ENCODE measurements at places on chromosomes 1 and 21. TPM values are rescaled to one million over a fixed set of nuclear protein-coding genes. Genes with fewer than 3 reads are reported as not detected.

DNA sequence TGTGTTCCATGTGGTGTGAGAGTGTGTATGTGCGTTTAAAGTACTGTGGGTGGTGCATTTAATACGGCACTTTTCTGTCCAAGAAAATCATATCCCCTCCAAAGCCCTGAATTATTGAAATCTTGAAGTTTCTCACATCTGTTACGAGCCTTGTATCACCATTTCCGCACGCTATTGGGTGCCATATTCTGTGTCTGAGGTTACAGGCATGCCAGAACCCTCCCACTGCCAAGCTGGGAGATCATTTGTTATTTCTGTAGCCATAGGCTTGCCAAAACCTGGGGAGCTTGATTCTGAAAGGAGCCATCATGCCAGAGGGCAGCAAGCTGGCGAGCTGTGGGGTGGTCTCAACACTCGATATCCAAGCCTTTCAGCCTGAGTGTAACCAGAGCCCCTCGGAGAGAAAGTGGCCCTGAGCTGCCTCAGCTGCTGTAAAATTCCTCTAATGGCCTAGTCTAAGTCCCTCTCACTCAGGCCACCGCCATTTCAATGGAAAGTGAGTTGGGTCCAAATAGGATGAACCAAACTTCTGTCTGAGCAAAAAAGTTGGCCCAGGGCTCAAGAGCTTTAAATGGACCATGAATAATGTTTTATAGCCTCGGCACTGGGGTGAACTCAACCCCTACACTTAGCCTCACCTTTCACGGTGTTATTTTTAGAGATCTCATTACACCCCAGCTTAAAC lies 298.4 kb upstream of the DUSP10 start:
- no peak for DNase-seq

DNA sequence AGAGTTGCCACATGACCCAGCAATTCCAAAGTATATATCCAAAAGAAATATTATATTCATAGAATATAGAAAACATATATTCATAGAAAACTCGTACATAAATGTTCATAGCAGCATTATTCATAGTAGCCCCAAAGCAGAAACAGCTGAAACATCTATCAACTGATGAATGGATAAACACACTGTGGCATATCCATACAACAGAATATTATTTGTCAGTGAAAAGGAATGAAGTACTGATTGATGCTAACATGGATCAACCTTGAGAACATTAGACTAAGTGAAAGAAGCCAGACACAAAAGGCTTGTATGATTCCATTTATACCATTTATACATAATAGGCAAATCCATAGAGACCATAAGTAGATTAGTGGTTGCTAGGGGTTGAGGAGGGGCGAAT lies 21.7 kb upstream of the MACF1 start:
- DNase-seq, result no peak

DNA sequence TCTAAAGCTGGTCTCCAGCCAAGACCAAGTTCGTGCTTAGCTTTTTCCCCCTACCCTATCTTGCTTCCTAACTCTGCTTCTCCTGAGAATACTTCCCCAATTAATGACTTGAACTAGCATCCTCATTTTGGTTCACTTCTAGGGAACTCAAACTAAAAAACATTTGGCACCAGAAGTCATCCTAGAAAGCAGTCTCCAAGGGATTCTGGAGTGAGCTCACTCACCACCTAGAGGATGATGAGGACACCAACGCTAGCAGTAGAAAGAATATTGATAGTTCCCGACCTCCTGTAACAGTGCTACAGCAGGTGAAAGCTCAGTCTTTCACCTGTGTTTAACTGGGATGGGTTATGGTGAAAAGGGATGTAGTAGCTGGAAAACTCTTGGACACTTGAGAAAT lies 4.7 kb upstream of the PSMB2 start:
- DNase-seq, result no peak

- DNase-seq, result no peak
These were observed 1.6 kb downstream of the OR2AK2 start for GRCh38 chr1:247966532-247967204.

DNA sequence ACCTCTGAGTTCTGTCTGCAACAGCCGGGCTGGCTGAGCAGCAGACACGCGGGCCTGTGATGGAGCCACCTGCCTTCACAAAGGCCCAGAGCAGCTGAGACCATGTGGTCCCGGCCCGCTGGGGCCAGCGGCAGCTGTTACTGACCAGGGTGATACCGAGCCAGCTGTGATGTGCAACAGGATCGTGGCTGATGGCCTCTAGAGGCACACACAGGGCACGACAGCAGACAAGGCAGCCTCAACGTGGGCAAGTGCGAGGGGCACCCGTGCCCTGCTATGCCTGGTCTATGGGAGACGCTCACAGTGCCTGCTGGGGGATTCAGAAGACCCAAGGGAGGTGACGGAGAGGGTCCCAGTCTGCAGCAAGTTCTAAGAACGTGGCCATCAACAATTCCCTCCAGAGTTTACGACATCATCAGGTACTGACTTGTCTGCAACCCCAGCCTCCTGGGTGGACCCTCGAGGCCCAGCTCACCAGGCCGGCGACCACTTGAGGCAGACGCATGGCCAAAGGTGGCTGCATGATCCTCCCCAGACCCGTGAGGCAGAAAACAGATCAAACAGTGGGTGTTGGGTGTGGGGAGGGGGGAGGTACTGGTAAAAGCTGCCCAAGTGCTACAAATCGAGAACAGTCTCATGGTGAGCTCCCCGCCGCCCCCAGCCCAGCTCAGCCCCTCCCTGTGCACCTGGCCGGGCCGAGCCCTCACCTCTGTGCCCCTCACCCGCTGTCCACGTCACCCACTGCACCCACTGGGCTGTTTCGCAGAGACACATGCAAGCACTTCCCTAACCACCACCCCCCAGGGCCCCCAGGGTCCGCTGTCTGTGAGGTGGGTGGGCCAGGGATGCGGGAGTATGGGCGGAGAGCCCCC lies 6.0 kb downstream of the POFUT2 start:
- no peak for DNase-seq

DNA sequence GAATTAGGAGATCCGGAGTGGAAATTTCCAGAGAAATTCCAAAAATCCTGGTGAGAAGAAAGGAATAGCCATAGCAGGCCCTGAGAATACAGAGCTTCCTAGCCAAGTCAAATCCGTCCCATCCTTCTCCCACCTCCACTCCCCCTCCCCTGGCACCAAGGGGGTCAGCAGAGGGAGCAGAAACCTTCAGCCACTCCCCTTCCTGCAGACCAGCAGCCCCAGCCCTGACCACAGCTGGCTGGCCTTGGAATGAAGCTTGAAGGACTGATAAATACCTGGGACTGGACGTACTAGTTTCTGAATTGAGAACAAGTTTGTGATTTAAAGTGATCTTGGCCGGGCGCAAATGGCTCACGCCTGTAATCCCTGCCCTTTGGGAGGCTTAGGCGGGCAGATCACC lies 13.8 kb upstream of the RIPPLY3 start:
- DNase-seq, result no peak

DNA sequence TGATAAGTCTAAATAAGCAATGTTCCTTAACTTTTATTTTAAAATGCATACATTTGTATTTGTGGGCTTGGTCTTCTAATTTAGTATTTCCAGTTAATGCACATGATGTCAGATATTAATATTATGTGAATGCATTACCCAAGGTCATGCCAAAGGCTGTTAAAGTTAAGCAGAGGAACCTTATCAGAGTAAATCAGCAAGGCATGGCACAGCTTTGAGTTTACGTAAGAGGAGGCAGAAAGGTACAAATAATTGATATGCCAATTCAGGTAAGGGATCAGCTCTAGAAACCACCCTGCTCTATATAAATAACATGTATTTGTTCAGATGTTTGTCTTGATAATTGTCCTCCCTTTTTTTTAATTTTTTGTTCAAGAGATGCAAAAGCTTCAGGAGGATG lies 64.5 kb upstream of the CHRM3 start:
- DNase-seq, result no peak

GRCh38 chr1:201885531-201886075 lies 3.1 kb upstream of the SHISA4 start:
- DNase-seq, result no peak

- no peak for DNase-seq
These were observed 126.9 kb downstream of the TBX15 start for GRCh38 chr1:118861216-118861615.

DNA sequence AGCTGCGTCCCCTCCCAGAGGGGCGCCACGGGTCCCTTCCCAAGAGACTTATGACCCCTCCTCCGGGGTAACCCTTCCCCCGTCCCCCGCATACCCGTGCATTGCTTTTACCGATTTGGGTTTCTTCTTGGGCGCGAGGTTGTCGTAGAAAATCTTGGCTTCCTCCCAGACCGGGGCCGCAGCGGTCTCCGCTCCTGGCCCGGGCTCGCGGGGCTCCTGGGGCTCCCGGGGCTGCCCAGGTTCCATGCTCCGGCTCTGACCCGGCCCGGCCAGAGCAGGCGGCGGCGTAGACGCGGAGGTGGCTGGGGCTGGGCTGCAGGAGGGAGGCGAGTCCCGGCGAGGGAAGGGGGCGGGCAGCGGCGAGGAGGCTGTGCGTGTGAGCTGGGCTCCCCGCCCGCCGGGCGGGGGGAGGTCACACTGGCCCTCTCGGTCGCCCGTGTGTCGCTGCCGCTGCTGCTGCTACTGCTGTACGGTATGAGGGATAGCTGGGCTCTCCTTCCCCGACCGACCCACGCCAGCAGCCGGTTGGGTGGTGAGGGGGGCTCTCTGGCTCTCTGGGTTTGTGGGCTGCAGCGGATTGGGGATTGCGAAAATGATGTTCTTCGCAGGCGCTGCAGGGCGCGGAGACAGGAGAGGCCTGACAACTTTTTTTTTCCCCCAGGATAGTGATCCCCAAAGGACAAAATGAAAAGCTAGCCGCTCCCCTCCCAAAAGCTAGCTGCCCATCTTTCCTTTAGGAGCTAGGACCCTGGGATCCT lies at the start of gene NT5C1A:
Gene NT5C1A, minus strand, starts transcription at position 315 of the 758 bp plus-strand sequence. Its CDS starts 69 bp downstream, at position 246.
- peak; percentile 46 for DNase-seq

- peak; percentile 32 for DNase-seq
These were observed 54.9 kb upstream of the WLS start for GRCh38 chr1:68287241-68287640.

GRCh38 chr1:18340158-18340764 lies 140.5 kb upstream of the KLHDC7A start:
- DNase-seq, result no peak

- peak; percentile 45 for DNase-seq
These were observed 18.7 kb upstream of the GOLT1A start for GRCh38 chr1:204232526-204232925.

DNA sequence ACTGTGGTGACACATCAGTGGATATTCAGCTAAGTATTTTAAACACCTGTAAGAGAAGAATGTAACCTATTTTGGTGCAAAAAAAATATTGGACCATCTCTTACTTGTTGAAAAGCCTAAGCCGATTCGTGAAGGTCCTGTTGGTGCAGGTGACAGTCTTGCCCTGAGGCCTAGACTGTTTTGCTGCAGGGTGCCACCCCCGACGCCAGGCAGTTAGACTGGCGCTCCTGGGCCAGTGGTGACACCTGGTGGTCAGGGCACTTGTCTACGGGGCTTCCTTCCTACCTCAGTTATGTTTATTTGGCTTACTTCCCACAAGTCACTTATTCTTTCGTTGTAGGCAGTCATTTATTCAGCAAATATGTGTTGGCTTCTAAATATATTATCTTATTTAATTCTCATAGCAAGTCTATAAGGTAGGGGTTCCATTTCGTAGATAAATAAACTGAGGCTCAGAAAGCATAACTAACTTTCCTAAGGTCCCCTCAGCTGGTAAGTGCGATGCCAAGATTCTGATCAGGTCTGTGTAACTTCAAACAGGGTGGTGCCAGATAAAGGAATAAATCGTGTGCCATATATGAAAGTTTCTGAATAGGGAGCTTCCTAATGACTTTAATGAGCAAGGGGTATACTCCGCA lies 1.9 kb downstream of the EEIG2 start:
- DNase-seq, result no peak

DNA sequence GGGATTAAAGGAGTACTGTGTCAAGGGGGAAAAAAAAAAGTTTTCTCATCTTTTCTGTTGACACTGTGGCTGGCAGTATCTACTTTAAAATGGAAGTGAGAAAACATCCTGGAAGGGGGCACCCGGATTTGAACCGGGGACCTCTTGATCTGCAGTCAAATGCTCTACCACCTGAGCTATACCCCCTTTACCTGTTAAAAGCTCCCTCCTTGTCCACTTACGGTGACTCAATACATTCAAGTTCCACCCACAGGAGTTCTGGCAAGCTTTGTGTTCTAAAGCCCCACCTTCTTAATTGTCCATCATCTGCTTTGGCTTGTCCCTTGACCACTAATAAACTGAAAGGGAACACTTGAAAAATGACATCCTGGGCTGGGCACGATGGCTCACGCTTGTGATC lies 68.2 kb downstream of the FNBP1L start:
- no peak for DNase-seq

- no peak for DNase-seq
These were observed 56.0 kb upstream of the TRAPPC10 start for GRCh38 chr21:43956019-43956669.

- DNase-seq, result peak; percentile 69
These were observed 318.8 kb downstream of the PCP4 start for GRCh38 chr21:40186045-40186444.

- DNase-seq, result no peak
These were observed 6.6 kb upstream of the ACTRT2 start for GRCh38 chr1:3014443-3015268.

GRCh38 chr1:239805042-239805441 lies 286.6 kb upstream of the FMN2 start:
- no peak for DNase-seq

GRCh38 chr1:8651236-8651890 lies 166.1 kb downstream of the RERE start:
- no peak for DNase-seq

- DNase-seq, result no peak
These were observed 17.6 kb upstream of the HUNK start for GRCh38 chr21:31855180-31855579.

GRCh38 chr1:204128964-204129896 lies 22.6 kb downstream of the ETNK2 start:
- peak; percentile 73 for DNase-seq

DNA sequence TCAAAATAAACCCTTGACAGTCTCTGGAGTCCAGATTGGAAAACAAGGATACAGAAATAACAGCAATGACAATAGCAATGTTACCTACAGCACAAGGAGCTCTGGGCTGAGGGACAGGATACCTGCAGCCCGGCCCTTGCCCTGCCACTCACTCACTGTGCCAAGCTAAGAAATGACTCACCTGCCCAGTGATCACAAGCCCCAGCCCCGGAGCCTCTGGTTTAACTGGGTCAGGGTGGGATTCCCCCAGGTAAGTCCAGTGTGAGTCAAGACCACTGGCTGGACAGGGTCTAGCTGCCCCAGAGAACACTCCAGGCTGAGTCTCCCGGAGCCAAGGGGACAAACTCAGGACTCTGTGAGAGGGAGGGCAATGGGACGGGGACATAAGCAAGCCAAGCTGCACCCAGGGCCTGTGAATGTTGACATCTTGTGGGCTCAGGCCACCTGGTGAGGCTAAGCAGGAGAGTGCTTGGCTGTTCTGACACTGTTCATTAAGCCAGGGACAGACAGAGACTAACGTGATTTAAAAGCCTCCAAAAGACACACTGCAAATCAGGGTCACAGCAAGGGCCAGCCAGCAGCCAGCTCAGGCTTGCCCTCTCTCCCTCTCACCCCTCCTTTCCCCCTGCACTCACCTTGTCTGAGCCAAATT lies 64.1 kb downstream of the MIS18A start:
- DNase-seq, result no peak

- no peak for DNase-seq
These were observed 808.7 kb downstream of the NCAM2 start for GRCh38 chr21:21806711-21807597.

The KLF17 gene
- polyA plus RNA-seq, result not detected

The NRAS gene
- polyA plus RNA-seq, result 46.5 TPM

The HAPLN2 gene
- polyA plus RNA-seq, result 0.43 TPM

The MACO1 gene
- polyA plus RNA-seq, result 20.0 TPM

The SEMA6C gene
- polyA plus RNA-seq, result 120 TPM

The KRTAP20-3 gene
- not detected for polyA plus RNA-seq

The TTC24 gene
- polyA plus RNA-seq, result 0.80 TPM

The IGSF5 gene
- 0.70 TPM for polyA plus RNA-seq

The UBASH3A gene
- polyA plus RNA-seq, result not detected

The CR1L gene
- polyA plus RNA-seq, result not detected

The TAL1 gene
- 3.6 TPM for polyA plus RNA-seq
